Stimulated activated CD4-positive, alpha-beta T cell treated with anti-CD3 and anti-CD28 coated beads, Interleukin-15, amount 100 ng/mL, for 24 hours (primary cell): ENCODE measurements at places on chromosomes 2 and 18.
A peak's percentile ranks its signal among the peaks of the same experiment; 100 is the strongest.

- DNase-seq = no peak
Measured at GRCh38 chr2:208150956-208151355, 5.0 kb upstream of the CRYGB start.

DNA sequence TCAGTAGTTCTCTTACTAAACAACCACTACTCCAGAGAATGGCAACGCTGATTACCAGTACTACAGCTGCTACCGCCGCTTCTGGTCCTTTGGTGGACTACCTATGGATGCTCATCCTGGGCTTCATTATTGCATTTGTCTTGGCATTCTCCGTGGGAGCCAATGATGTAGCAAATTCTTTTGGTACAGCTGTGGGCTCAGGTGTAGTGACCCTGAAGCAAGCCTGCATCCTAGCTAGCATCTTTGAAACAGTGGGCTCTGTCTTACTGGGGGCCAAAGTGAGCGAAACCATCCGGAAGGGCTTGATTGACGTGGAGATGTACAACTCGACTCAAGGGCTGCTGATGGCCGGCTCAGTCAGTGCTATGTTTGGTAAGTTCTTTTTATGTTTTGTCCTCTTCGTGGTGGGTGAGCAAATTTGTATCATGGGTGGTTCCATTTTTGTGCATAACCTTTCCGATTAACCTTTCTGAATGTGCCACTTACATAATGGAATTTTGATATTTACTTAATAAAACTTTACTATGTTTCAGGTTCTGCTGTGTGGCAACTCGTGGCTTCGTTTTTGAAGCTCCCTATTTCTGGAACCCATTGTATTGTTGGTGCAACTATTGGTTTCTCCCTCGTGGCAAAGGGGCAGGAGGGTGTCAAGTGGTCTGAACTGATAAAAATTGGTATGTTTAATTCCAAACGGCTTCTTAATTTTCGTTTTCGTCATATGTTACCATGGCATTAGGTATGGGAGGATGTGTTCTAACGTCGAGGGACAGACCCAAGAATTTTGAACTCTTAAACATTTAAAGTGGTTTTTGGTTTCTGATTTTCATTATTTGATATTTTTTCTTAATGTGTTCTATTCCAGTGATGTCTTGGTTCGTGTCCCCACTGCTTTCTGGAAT, 1.3 kb downstream of the SLC20A1 start:
- DNase-seq = peak; percentile 33

DNA sequence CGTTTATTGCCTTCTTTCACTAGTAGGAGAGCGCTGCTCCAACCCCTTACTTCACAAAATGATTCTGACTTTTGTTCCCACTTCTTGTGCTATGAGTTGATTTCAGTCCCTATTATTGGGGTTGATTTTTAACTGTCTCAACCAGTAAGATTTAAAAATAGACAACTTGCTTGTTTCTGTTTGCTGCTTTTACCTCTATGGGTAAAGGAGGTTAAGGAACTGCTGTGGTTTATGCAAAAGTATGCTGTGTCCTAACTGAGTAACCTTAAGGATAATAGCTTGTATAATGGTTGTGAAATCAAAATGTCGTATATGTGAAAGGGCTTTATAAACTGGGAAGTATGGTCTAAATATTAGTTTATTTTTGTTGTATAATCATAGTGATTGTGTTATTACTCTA, 22.6 kb downstream of the ALMS1 start:
- no peak for DNase-seq

- no peak for DNase-seq
Measured at GRCh38 chr2:675982-676646, 1.1 kb downstream of the TMEM18 start.
